CD8-positive, alpha-beta T cell (primary cell): ENCODE measurements at places on chromosomes 16 and 17.

GRCh38 chr17:48513097-48513496 lies 17.7 kb downstream of the HOXB1 start:
- DNase-seq, result no peak

DNA sequence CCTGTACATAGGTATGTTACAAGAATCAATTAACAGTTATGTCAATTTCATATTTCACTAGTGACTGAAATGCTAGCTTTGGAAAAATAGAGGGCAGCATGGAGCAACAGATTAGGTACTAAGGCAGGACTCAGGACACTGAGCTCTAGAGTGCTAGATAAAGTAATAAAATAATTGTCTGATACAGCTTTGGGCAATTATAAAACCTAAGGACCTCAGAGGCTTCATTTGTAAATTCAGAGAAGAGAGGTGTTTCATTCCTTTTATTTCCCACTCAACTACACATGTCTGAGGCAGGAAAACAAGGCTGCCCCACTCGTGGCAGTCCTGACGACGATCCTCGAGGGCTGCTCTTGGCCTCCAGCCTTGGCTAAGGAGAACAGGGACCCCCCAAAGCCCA lies 81.5 kb downstream of the CA4 start:
- no peak for DNase-seq

DNA sequence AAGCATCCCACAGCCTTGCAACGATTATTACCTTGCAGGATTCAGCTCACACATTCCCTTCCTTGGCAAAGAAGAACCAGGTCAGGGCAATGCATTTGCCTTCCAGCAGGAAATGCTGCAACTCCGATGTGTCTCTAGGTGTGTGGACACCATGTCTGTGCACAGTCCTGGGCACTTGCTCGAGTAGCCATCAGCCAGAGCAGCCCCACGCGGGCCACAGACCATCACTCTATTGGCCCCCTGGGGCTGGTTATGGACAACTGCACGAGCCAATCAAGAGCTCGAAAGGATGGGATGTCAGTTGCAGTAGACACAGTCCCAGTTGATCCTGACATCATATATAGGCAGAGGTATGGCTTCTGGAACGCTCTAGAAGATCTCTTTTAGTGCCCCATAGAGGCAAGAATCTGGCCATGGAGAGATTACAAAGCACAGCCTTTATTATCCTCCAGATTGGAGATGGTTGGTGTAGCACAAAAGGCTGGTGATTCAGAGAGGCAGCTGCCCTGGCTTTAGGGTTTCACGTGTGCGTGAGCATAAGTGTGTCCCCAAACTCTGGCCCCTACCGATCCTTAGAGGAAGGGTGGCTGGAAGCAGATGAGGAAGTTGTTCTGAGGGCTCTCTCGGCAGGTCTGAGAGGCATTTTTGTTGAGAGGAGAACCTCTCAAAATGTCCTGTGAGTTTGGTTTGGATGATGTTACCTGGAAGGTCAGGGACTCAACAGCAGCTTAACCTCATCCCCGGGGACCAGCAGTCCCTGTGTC lies 403.8 kb downstream of the SEC14L1 start:
- no peak for DNase-seq

GRCh38 chr16:77288222-77288621 lies 89.0 kb downstream of the SYCE1L start:
- no peak for DNase-seq

- DNase-seq, result peak; percentile 7
These were observed 706 bp downstream of the HLF start for GRCh38 chr17:55265311-55266021.

DNA sequence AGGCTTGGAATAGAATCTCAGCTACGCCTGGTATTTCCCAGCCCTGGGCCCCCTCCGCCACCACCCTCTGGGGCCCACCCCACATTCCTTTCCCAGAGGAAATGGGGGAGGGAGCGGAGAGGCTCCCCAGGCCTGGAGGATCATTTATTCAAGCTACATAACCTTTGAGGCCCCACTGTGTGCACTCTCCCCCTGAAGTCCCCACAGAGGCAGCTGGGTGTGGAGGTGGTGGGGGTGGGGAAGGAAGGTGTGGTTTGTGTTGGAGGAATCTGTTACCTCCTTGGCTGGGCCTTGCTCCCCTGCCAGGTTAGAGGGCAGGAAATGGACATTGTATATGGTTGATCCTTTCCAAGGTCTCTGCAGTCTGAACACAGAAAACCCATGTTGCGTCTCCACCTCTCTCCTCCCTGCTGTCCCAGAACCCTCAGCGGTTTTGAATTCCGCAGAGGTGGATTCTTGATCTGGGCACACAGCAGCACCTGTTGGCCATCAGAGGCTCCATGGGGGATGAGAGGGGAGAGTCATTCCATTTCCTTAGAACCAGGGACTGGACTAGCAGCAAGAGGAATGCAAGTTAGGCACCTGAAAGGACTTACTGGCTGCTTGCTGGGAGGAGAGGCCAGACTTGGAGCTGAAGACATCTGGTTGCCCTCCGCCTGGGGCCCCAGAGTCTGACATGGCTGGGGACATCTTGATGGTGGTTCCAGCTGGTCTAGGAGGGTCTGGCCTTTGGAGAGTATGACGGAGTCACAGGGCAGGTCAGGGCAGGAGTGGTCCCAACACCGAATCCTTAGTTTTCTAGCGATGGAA lies 23.0 kb downstream of the ARHGAP23 start:
- no peak for DNase-seq

DNA sequence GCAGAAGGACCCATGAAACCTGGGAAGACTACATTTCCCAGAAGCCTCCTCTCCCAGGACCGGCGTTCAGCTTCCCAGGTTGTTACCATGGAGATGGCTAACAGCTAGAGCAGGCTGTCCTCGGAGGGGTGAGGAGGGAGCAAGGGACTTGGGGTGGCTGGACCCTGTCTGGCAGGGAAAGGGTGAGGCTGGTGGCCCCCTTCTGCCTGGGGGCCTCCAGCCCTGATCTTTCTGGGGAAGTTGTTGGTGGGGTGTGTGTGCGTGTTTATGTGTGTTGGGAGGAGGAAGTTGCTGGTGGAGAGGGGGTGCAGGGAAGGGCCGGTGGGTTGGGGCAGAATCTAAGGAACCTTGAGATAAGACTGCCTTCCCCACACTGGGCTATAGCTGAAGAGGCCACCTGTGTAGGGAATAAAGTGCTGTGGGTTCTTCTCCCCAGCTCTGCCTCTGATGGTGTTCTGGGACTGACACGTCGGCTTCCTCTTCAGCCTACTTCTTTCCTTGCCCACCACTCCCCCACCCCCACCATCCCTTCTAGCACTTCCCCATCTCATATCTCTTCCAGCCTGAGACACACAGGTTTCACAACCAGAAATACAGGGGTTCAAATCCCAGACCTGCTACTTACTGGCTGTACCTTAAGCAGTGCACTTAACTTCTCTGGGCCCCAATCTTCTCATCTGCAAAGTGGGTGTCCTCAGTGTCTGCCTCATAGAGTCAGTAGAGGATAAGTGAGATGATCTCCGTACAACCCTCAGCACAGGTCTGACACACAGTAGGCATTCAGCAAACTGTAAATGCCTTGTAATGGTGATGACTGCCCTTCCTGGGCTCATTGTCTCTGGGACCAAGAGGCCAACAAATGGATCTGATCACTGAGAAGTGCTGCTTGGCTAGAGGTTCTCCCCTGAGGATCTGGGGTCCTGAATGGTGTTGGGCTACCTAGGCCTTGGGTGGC lies at the start of gene DRC7:
Gene DRC7, plus strand, starts transcription at position 82 of the 955 bp plus-strand sequence. CDS start 3,144 bp downstream, outside the sequence.
- no peak for DNase-seq

DNA sequence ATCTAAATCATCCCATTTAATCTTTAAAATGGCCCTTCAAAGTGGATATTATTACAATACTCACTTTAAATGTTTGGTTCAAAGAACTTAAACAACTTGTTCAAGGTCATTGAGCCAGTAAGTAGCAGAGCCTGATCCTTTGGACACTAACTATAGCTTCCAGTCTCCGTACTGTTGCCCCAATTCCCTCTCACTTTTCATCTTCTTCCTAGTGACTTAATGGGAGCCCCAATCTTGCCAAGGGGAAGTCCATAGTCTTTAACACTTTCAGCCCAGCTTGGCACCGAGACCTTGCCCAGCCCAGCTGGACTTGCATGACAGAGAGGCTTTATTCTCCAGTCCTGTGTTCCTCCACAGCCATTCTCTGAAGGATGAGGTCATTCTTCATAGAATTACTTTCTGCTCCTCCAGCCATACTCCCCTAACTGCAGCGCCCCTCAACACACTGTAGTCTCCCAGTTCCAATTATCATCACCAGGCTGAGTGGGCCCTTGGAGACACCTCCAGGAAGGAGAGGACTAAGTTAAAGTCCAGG lies 49.2 kb upstream of the NLK start:
- no peak for DNase-seq

DNA sequence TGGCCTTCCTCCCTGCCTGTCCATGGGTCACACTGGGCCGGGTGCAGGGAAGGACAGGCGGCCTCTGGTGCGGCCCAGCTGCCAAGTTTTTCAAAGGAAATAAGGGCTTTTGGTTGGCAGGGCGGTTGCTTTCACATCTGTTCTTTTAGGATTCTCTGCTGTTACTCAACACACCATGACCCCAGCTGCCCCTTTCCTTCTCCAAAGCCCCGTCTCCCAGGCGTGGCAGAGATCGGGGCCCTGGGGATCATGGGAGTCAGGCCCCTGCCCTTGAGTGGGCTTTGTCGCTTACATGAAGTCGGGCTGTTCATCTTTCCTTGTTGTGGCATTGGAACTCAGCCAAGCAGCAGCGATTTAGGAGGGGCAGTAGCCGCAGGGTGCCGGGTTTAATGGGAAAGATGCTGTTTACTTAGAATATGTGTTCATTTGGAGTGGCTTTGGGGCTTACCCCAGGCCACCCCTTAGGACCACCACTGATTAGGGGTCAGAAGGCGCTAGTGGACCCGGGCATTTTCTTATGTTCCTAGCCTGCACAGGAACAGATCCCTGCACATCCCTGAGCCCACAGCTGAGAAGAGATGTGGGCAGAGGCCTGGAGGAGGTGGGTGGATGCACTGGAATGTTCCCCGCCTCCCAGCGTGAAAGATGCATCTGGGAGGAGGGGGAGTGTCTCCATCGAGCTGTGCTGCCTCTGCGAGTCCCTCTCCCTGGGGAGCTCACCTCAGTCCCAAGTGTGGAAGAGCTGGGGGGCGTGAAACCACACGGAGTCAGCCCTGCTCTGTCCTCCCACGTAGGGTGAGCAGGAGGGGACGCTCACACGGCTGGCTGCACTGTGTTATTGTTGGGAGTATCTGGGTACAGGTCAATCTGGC lies 6.8 kb upstream of the ADCY7 start:
- DNase-seq, result no peak

- no peak for DNase-seq
These were observed 89.2 kb downstream of the ZZEF1 start for GRCh38 chr17:4053596-4053995.

DNA sequence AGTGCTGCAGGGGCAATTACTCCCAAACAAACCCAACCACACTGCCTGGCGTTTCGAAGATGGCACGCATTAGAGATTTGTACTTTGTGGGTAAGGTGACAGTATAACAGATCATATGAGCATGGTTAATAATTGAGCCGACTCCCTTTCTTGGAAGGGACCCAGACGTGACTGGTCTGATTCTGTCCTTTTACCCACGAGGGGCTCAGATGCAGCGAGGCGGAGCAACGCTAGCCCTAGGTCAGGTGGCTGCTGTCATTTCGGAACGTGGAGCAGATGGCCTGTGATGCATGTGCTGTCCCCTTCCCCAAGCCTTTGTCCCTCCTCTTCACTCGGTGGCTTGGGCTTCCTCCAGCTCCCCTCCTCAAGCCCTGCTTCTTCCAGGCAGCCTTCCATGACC lies 84.2 kb downstream of the SNX29 start:
- no peak for DNase-seq

DNA sequence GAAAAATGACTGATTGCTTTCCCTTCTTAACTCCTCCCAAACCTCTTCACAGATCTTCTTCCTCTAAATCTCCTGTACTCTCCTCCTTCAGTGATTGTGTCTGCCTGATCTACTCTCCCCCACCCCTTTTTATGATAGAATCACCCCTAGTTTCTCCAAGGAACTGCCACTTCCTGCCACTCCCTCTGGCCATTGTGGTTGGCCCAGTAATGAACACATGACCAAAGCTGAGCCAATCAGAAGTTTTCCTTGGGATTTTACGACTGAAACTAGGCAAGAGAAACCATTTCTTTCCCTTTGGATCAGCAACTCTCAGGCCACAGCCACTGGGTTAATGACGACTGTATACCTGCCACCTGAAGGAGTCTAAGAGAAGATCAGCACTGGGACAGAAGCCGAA lies 15.9 kb downstream of the IRX3 start:
- no peak for DNase-seq

DNA sequence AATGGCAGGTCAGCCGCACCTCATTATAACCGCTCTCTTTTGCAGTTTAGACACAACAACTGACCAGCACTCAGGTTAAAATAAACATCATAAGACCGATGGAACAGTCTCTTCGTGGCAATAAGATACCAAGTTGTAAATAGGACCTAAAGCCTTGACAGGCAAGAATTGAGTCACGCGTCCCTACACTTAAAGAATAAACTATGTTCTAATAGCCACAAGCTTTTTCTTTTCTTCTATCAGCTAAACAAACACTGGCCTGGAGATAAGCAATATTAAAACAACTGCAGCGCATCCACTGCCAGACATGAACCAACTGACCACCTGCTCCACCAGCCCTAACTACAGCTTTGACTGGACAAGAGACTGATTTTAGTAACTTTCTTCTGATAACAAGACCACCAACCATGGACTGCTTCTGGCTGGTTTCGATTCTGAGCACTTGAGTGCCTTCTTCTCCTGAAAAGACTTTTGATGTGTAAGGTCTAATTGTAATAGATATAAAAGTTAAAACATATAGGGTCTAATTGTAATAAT lies 17.5 kb downstream of the SLFN12L start:
- no peak for DNase-seq

DNA sequence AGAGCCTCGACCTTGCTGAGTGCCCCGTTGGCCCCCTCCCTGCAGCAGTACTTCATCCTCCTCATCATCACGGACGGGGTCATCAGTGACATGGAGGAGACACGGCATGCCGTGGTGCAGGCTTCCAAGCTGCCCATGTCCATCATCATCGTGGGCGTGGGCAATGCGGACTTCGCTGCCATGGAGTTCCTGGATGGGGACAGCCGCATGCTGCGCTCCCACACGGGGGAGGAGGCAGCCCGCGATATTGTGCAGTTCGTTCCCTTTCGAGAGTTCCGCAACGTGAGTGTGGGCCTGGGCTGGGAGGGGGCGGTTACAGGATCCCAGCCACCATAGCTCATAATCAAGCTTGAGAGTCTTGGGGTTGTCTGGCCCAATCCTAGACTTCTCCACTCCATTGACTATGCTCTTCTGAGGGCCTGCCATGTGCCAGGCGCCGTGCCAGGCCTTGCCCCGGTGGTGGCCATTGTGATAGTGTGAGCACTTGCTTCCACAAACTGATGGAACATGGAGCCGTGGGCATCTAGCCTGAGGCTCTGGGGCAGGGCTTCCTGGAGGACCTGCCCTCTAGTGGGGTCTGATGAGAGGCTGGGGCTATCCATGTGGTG lies 39.7 kb downstream of the PSME3IP1 start:
- DNase-seq, result no peak

- no peak for DNase-seq
These were observed 123.6 kb downstream of the MSI2 start for GRCh38 chr17:57379895-57380434.

- DNase-seq, result no peak
These were observed 20.8 kb downstream of the C17orf67 start for GRCh38 chr17:56812901-56813388.

GRCh38 chr16:86824751-86825296 lies 246.5 kb downstream of the FOXL1 start:
- no peak for DNase-seq
